ENCODE measurements at places on chromosomes 1 and 21.

- DNase-seq: peak; percentile 64
These were observed 708 bp downstream of the PRDM2 start for GRCh38 chr1:13700521-13701270.

GRCh38 chr1:204420039-204421004, 8.7 kb upstream of the PPP1R15B start:
- DNase-seq: no peak

- no peak for DNase-seq
These were observed 122.1 kb downstream of the UCK2 start for GRCh38 chr1:165949335-165950130.

DNA sequence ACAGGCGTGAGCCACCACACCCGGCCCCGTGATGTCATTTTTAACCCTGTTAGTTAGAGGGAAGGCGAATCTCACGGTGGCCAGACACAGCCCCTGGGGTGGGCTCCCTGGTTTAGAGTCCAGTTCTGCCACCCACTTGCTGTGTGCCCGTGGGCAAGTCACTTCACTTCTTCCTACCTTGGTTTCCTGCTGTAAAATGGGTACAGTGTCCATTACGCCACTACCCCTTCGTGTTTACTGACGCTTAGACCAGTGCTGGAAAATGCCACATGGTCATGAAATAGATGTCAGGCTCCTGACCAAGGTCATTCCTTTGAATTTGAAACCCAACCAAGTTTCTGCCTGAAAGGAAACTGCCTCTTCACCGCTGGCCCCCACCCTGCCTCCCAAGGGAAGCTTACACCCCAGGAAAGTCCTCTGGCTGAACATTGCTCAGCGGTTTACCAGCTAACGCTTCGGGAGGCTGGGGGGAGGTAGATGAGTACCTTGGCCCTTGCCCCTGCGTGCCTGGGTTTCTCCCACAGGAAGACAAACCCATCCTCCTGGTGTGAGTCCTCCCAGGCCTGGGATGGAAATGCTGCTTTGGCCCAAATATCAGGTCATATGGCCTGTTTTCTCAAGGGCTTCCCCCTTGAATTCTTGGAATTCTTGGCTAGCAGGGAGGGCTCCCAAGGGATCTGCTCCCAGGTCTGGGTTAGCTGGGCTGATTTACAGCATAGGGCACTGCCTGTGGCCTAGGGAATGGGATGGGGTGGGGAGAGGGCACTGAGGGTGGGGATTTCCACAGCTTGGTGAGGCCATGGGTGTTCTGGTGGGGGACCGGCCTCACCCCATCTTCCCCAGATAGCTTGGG, 7.6 kb upstream of the AADACL4 start:
- DNase-seq: no peak

- no peak for DNase-seq
These were observed 5.1 kb downstream of the LMO4 start for GRCh38 chr1:87333692-87334347.

- no peak for DNase-seq
These were observed 132.5 kb upstream of the ZNF648 start for GRCh38 chr1:182193908-182194550.

DNA sequence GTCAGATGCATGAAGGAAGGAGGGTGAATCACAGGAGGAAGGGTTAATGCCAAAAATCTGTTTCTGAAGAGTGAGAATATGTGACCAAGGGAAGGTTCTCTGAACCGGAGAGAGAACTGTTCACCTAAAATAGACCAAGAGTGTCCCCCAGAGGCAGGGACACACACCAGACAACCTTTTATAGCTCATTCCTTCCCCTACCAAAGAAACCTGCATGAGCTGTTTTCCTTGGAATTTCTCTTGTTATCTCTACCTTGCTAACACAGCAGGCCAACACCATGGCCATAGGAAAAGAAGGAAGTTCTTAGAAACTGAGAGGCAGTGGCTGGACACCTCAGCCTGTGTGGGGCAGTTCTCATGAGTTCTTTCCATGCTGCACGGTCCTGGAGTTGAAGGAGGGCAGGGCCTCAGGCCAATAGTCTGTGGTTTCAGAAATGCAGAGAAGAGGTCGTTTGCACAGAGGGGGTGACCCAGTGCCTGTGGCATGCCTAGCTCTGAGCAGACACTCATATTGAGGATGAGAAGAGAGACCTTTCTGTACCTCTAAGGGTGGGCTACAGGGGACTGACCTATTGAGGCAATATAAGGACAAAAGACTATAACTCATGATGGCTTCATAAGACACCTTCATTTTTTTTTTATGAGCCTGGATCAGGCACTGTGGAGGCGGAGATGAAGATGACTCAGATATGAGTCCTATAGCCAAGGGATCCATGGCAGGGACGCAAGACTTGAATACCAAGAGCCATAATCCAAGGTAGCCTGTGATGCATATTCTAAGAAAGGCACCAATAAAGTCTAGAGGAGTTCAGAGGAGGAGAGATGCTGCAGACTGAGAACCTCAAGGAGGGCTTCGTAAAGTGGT, 39.4 kb downstream of the IGFN1 start:
- DNase-seq: no peak

GRCh38 chr1:161017756-161018630, 3.0 kb downstream of the F11R start:
- DNase-seq: no peak

DNA sequence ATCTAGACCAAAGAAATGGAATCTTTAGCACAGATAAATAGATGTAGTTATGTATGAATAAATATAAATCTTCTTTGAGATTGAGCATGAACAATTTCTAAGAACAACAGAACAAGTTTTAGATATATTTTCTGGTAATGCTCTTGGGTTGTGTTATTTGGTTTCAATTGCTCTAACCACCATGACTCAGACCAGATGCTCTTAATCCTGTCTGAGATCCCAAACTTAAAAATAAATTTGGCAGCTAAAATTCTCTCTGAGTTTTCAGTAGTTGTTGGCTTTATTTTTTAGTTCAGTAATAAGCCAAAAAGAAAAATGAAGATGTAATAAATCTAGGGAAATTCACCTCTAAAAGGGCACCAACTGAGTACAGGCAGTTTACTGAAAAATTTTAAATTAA, 1693.4 kb downstream of the NCAM2 start:
- DNase-seq: no peak

GRCh38 chr1:174875306-174875705, 124.4 kb upstream of the CACYBP start:
- no peak for DNase-seq

DNA sequence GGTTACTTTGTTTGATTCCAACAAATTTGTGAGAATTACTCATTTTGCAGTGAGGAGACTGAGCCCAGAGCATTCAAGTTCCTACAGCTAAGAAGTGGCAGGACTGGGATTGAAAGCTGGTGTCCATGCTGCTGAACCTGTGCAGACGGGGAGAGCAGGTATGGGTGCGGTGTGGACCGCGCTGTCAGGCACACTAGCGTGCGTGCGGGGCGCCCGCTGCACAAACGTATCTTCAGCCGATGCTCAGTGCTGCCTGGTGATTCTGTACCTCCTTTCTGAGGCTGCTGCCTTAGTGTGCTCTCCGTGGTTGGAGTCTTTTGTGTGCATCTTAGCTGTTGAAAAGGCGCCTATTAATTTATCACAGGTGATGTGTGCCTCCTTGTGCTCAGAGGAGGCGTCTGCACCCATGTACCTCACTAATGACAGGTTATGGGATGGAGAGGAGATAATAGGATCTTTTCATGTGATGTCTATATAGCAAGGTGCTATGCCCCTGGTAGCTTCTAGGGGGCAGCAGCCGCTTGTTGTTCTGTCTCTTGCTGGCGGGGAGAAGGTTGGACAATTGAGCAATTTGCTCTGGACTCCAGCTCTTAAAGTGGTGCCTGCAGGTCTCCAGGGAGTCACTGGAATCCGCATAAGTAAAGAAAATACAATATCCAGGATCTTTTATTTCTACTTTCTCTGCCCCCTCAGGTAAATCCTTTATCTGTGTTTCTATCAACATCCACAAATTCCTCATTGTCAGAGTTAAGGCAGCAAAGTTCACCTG, 32.5 kb downstream of the PEX14 start:
- DNase-seq: peak; percentile 52

- DNase-seq: no peak
These were observed 1.9 kb downstream of the NLRP3 start for GRCh38 chr1:247417831-247418230.

DNA sequence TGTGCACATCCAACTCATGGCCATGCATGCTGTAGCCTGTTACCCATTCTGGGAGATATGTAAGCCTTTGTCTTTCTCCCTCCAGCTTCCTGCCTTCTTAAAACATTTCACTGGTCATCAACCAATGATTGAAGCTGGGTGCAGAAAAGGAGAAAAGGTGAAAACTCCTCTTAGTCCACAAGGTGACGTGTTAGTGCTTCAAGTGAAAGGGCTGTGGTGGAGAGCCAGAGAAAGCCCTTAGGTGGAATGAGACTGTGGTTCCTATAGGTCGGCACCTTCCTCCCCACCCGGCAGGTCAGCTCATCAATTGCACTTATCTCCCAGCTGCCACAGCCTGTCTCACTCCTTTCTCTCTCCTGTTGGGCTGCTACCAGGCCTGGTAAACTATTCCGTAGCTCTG, 30.4 kb downstream of the ERG start:
- no peak for DNase-seq

GRCh38 chr1:47214549-47214948, 17.5 kb downstream of the TAL1 start:
- no peak for DNase-seq

DNA sequence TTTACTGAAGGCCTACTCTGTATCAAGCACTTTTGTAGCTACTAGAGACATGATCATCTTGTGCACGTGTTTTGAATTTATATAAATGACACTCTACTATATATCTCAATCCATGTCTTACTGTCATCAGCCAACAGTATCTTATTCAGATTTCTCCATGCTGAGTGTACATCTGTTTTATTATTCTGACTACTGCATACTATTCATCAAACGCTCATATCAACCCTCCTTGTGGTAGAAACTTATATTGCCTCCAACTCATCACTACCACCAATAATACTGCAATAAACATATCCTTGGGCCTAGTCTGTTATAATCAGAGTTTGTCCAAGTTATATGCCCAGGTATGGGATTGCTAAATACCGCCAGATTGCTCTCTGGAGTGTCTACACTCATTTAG, 81.6 kb upstream of the IRF2BP2 start:
- no peak for DNase-seq

DNA sequence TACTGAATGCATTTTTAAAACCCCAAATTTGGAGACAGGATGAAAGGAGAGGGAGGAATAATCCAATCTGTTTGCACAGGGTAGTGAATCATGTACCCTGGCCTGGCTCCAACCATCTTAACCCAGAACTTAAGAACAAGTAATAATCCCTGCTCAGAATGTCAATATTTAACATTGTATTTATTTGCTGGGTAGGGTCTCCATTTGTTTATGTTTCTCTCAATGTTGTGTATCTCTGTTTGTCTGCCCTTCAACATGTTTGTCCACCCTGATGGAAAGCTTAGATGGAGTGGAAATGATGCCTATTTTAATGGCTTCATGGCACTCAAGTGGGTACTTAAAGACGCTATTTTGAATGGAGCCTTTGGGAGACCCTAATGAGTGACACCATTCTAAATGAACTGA, 54.4 kb upstream of the CDC42BPA start:
- no peak for DNase-seq

- no peak for DNase-seq
These were observed 27.5 kb downstream of the TRPM2 start for GRCh38 chr21:44380876-44381275.

DNA sequence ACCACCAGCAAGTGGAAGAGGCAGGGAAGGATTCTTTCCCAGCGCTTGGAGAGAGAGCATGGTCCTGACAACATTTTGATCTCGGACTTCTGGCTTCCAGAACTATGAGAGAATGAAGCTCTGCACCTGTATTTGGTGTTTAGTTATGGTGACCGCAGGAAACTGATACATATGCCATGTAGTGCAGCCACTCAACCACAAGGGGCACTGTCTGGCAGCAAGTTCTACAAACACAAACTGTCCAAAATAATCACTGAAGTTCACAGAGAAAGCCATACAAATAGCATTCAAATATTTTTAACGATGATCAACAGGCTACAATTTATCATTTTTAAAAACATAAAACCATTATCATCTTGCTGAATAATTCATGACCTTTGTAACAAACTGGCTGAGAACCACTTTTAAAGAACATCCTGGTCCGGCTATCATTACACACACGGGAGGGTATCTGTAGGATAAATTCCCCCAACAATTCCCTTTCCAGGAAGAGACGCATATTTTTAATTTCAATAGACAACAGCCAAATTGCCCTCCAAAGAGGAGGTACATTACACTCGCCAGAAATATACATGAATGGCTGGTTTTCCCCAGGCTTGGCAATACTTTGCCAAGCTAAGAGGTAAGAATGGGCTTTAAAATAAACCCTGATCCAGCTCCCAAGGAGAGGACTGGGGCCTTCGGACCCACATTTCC, 9.2 kb upstream of the CBR3 start:
- no peak for DNase-seq

- DNase-seq: no peak
These were observed 425.0 kb downstream of the SMYD3 start for GRCh38 chr1:246081856-246082668.

DNA sequence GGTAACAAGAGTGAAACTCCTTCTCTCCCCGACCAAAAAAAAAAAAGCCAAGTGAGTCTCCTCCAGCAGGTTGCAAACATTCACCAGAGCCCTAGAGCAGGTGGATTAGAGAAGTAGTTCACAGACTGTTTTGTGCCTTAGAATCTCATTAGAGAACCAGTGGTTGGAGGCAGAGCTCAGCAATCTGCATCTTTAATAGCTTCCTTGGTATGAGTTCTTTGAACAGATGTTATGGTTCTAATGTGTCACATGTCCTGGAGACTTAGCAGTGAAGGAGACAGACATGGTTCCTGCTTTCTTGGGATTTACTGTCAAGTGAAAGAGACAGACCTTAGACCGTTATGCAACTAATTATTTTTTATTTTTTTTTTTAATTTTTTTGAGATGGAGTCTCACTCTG, 26.8 kb downstream of the SESN2 start:
- no peak for DNase-seq

DNA sequence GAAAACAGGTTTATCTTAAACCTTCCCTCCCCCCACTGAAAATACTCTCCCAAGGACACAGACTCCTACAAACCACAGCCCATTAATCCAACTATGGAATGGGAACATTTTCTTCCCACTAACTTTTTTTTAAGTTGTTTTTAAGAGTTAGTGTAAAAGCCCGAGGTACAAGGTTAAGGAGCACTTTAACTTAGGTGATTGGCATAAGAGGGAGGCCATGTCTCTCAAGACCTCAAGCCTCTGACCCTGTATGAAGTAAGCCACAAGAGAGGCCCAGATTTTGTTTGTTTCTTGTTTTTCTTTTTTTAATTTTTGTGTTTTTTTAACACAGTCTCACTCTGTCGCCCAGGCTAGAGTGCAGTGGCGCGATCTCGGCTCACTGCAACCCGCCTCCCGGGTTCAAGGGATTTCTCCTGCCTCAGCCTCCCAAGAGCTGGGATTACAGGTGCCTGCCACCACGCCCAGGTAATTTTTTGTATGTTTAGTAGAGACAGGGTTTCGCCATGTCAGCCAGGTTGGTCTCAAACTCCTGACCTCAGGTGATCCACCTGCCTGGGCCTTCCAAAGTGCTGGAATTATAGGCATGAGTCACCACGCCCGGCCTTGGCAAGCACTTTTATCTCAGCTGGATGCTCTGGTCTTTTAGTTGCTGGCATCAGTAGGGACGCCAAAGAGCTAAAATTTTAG, 14.4 kb downstream of the ARMH1 start:
- no peak for DNase-seq
